ENCODE measurements at places on chromosomes 1 and 21.
A peak's percentile ranks its signal among the peaks of the same experiment; 100 is the strongest.

DNA sequence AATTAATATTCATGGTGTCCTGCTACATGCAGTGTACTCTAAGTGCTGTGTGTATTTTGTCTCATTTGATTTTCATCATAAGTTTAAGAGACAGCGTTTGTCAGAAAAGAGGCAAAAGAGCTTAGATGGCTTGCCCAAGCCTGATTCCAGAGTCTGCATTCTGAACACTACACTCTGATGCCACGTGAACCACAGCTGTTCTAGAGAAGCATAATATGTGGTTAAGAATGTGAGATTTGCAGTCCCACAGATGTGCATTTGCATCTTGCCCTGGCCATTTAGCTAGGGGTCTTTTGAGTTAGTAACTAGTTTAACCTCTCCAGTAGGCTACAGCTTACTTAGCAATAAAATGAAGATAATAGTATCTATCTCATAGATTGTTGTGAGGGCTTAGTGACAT lies 9.2 kb upstream of the GADD45A start:
- DNase-seq, result no peak

DNA sequence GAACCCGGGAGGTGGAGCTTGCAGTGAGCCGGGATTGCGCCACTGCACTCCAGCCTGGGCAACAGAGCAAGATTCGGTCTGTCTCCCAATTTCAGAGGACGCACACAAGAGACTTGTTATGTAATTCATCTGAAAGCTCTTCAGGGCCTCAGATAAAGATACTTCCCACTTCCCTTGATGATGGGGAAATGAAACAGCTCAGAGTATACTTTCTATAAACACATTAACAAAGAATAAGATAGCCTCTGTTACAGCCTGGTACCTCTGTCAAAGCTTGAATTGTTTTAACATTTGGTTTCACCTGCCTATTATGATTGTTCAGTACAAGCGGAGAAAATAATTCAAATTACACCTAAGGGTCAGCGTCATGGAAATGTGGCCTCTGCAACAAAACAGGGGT lies 622.9 kb upstream of the ADGRL4 start:
- no peak for DNase-seq

GRCh38 chr1:196462086-196462485 lies 146.2 kb downstream of the KCNT2 start:
- DNase-seq, result no peak

- DNase-seq, result peak; percentile 85
These were observed 3.7 kb downstream of the TCHH start for GRCh38 chr1:152111515-152111968.

GRCh38 chr1:16112596-16113555 lies 39.4 kb upstream of the FAM131C start:
- no peak for DNase-seq

DNA sequence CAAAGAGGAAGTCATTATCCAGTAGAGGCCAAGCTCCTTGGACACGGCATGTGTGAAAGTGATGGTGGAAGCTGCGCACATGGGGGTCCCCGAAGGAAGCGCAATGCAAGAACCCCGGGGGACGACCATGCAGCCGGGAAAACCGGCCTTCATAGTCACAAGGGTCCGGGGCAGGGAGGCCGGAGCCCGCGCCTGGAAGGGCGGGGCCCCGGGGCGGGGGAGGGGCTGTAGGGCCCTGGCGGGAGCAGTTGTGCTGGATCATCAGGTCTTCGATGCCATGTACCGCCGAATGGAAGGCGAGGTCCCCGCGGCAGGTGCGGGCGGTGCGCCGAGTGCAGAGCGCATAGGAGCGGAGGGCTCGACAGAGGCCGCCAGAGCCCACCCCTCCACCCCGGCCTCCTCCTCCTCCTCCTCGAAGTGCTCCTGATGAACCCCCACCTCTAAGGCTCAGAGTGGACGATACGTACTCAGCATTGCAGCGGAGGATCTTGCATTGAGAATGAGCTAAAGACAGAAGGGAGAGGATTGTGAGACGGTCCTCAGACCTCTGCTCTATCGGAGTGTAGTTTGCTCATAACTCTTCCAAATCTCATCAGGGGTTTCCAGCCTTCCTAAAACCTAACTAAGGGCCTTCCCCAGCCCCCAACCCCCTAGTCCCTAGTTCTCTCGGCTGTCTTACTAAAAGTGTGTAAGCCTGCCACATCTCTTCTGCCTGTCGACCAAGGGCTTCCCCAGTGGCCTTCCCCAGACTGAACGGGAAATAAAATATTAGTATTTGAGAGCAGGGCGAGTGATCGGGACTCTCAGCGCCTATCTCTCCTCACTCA lies 2.1 kb downstream of the HJV start:
- no peak for DNase-seq

- no peak for DNase-seq
These were observed 6.7 kb downstream of the VWA1 start for GRCh38 chr1:1442069-1442770.

- DNase-seq, result no peak
These were observed 45.4 kb upstream of the PLD5 start for GRCh38 chr1:242569867-242570266.

DNA sequence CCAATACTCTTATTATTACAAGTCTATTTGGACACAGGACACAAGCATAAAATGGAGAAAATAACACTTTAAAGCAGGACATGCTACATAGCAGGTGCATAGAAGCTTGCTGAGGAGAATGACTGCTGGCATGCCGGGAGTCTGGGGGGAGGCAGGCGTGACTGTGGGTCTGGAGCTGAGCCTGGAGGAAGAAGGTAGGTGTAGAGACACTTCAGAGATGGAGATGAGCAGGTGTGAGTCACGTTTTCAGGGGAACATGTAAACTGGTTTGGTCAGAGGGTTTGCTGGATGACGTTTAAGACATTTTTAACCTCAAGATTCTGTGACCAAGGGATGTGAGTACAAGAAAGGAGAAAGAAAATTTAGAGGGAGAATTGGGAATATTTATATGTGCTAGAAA lies 24.5 kb downstream of the OSCP1 start:
- DNase-seq, result no peak

- no peak for DNase-seq
These were observed 35.5 kb downstream of the SYF2 start for GRCh38 chr1:25196830-25197229.

DNA sequence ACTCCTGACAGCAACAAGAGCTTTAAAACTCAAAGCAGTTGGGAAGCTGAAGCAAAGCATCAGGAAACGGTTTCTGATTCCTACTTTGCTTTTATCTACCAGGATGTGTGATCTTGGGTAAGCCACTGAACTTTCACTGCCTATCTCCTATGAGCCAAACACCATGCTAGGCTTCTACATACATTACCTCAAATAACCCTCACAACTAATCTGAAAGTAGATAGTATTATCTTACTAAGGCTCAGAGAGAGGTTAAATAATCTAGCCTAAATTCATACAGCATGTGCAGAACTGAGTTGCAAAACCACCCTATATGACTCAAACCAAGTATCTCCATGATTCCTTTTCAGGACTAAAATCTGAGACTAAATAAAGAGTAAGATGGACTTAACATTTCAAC lies 83.8 kb downstream of the EVI5 start:
- no peak for DNase-seq

GRCh38 chr1:164719676-164720439 lies 160.9 kb downstream of the PBX1 start:
- peak; percentile 16 for DNase-seq

- DNase-seq, result peak; percentile 23
These were observed 111.3 kb downstream of the PATJ start for GRCh38 chr1:61853583-61853982.

DNA sequence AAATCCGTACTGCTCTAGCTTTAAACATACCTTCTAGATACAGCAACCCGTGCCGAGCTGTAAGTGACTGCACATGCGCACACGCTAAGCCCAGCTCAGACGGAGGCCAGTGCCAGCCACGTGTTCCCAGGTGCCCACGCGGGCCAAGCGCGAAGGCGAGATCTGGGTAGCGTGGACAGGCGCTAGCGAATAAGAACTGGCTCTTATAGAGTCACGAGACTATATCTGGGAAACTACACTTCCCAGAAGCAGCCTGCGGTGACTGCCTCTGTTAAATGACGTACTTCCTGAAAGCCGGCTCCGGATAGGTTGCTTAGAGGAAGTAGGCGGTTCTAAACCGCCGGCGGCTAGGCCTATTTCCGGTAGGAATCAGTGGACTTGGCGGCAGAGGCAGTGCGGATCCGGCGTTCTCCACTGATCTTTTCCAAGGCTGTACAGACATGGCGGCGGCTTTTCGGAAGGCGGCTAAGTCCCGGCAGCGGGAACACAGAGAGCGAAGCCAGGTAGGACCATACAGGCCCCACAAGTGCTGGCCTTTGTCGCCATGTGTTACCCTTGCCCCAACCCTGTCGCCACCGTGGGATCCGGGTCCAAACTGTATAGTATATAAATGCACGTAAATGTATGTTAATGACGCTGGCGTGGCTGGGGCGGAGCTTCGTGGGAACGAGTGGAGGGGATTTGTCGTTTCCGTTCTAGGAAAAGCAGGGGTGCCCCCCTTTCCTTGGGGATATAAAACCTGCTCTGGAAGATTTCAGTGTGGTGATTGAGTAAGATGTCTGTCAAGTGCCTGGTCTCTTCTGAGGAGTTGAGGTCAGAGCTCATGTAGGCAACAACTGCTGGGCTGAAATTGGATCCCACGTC lies at the start of gene UTP11:
TSS of gene UTP11 (plus strand) at position 372 of the 864 bp plus-strand sequence. CDS start at position 441, 69 bp downstream.
- peak; percentile 99 for DNase-seq

DNA sequence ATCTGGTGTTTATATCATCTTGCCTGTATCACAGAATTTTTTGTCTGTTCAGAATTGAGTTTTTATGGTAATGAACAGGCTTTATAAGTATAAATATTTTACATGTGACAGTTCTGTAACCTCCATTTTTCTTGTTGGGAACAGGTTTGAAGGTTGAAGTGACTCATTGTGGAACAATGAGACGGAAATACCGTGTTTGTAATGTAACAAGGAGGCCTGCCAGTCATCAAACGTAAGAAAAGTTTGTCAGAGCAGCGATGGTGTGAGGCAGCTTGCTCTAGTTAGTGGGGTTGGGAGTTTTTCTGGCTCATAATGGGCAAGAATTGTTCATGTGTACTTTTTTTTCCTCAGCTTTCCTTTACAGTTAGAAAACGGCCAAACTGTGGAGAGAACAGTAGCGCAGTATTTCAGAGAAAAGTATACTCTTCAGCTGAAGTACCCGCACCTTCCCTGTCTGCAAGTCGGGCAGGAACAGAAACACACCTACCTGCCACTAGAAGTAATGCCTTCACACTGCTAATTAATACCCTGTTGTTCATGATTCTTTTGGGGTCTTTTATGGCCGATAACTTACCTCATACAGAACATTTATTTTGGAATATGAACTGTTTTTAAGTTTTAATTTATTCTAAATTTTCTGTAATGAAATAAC lies 75.2 kb upstream of the TEKT2 start:
- no peak for DNase-seq

DNA sequence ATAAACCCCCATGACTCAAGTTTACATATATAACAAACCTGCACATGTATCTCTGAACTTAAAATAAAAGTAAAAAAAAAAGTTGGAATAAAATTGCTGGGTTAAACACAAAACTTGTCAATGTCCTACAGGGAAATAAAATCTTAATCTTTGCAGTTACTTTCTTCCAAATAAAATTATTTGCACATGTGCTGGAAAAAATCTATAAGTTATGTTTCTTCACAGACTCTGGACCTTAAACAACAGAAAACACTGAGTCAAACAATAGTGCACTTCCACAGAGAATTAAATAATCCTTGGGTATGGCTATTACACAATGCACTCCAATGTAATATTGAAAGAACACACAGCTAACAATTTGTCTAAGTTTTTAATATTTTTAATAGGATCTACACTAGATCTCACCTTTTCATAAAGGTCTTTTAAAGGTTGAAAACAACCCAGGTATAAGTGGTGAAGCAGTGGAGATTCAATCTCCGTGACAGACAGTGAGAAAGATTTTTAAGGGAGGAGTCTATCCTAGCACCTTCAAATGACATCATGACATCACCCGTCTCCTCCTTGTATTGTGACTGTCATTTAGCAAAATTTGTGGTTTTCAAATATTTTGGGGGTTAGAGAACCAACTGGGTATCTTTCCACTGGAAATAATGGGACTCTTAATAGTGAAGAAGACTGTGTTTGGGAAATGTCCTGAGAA lies 25.2 kb upstream of the FGGY start:
- DNase-seq, result no peak

DNA sequence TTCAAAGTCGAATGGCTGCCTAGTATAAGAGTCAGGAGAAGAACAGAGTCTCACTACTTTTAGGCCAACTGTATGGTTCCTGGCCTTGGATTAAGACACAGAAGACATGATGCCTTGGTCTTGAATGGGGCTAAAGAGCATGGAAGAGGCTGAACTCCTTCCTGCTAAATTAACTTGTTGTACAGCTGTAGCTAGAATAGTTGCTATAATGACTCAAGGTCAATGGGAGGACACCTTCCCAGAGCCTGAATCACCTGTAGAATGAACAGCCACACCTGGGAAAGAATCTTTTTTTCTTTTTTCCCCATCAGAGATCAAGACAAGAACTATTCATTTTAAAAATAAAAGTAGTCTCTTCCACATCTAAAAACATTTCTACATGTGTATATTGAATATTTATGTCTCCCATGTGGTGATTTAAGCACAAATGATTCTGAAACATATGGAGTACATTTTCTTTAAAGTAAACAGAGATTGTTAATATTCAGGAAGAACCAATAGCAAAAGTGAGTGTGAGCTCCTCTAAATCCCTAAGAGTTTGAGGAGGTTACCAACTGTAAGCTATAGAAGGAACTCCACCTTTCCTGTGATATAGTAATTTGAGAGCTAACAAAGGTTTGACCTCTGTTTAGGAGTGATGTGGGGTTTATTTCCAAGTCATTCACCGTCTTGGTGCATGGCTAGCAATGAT lies 191.3 kb downstream of the TGFB2 start:
- no peak for DNase-seq

DNA sequence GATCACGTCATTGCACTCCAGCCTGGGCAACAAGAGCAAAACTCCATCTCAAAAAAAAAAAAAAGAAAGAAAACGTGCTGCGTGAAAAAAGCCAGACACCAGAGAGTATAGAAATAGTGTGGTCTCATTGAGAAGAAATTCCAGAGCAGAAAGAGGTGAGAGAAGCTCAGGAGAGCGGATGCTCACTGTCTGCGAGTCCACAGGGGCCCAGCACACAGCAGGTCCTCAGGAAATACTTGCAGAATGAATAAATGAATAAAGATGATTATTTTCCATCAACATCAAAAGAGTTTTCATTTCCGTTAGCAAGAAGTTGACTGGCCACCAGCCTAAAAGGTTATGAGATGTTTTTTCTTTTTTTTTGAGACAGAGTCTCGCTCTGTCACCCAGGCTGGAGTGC lies 14.4 kb downstream of the CASP9 start:
- DNase-seq, result no peak

- peak; percentile 51 for DNase-seq
These were observed 6.8 kb downstream of the RPE65 start for GRCh38 chr1:68442822-68443556.

- DNase-seq, result no peak
These were observed 474.6 kb downstream of the MATN1 start for GRCh38 chr1:30248774-30249173.
